AG04450 (cell line): ENCODE measurements at places on chromosomes 2 and 18.

GRCh38 chr2:29154610-29155009, 39.4 kb downstream of the CLIP4 start:
- no peak for DNase-seq

- no peak for DNase-seq
These were observed 1.2 kb downstream of the TLX2 start for GRCh38 chr2:74515271-74515980.

DNA sequence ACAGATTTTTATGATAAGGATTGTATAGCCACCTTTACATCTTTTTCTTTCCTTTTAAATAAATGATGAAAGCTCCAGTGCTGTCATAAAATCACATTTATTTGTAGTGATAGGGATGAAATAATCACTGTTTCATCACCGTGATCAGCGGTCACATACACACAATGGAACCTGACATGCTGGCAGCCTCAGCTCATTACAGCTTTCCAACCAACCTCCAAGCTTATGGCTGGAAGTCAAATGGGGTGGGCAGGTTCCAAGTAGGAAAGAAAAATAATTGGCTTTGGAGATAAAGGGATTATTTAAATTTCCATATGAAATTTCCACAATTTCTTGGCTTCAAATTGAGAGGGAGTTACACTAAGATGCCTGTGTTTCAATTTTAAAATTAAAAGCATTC, 251.3 kb downstream of the PLCL1 start:
- no peak for DNase-seq

DNA sequence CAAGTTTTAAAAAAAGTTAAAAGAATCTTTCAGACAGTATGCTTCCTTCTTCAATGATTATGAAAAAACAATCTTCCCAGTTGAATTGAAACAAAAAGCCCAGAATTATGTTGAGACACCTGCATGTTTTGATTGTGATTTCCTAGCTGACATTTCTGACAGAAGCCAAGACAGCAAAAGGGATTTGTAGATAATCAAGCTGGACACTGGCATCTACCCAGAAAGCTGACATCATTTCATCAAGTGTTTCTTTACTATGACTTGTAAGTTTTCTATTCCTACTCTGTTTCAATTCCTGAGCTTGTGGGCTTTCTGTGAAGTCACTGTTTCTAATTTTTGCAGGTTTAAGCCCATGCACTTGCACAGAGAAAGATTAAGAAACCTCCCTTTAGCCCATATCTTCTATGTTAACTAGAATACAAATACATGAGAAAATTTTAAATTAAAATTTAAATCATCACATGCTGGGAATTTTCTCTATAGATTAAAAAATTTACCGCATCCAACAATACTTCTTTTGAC, 82.9 kb upstream of the CCDC85A start:
- DNase-seq = no peak

DNA sequence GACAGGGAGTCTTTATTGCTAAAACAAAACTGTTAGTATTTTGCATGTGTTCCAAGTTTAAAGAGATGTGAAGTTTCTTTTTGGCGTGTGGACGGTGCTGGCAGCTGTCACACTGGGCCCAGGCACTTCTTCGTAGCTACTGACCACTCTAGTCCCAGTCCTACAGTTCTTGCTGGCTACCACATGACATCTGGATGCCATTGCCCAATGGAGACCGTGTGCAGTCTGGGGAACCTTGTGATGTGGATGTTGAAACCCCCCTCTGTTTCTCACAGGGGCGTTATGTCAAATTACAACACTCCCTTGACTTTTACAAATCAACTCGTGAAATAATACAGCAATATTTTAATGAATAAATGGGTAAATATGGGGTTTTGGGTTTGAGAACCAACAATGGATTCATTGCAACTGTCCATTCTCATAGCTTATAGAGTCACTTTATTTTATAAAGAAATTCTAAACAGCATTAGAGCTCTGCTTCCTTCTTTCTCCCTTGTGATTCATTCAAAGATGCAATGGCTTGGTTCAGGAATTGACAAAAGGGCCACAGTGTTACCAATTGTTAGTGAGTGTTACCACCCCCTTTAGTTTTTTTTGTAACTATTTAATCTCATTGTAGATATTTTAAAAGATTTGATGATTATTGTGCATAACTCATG, 1.2 kb downstream of the GPD2 start:
- no peak for DNase-seq

DNA sequence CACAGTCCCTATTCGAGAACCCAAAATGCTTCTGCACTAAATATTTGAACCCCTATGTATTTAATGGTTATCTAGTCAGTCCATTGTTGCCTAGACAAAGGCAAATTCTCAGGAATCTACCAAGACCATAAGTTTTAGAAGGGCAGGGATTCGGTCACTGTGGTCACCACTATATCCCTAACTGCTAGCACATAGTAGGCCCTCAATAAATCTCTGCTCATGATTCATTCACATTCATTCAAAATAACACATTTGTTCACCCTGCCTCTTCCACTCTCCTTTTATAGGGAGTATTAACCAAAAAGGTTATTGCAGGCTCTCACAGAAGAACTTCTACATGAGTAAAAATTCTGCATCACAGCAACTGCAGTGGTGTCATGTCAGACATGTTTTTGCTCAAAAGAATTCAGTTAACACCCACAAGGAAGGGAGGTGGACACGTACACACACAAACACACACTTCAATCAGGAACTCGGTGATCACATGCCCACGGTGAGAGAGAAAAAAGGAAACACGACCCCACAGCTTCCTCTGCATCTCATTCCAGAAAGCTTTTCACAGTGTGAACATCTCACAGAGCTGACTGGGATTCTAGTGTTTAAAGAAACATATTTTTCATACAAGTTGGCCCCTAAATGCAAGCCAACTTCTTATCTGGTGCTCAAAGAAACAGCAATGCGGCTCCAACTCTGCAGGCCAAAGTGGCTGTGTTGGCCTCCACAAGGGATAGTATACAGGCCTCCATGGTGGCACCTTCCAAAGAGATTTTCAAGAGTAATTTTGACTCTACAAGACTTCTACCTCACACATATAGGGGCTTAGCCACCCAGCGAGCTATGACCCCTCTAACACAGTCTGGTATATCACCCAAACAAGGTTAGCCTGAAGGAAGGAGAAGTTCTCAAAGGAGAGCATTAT, 98.0 kb downstream of the ANKRD44 start:
- DNase-seq = no peak

GRCh38 chr2:213723041-213723560, 438.8 kb downstream of the SPAG16 start:
- DNase-seq = no peak

- no peak for DNase-seq
These were observed 86.7 kb downstream of the VIT start for GRCh38 chr2:36783246-36783645.

DNA sequence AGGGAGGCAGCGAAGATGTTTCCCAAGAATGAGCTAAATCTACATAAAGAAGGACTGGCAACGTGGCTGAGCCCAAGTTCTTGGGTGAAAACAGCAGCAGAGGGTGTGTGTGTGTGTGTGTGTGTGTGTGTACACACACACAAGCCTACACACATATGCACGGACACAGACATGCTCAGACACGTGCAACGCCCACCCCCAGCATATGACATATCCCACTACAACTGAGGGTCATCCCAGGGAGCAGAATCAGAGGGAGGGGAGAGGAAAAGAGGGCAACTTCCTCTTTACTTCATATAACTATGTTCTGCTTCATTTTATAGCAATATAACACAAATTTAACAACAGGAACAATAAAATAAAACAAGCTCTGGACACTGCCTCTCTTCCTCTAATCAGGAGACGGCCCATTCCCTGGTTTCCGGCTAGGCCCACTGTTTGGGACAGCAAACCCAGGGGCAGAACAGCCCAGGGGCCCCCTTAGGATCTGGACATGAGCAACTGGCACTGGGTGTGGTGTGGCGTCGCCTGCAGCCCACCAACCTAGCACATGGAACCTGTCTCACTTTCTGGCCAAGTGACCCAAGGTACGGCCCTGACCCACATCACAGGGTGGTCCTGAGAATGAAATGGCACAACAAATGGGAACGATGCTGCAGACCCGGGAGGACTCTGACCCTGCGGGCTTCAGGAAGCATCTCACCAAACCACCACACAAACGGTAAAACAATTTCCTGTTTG, 25.0 kb downstream of the FAM178B start:
- no peak for DNase-seq

DNA sequence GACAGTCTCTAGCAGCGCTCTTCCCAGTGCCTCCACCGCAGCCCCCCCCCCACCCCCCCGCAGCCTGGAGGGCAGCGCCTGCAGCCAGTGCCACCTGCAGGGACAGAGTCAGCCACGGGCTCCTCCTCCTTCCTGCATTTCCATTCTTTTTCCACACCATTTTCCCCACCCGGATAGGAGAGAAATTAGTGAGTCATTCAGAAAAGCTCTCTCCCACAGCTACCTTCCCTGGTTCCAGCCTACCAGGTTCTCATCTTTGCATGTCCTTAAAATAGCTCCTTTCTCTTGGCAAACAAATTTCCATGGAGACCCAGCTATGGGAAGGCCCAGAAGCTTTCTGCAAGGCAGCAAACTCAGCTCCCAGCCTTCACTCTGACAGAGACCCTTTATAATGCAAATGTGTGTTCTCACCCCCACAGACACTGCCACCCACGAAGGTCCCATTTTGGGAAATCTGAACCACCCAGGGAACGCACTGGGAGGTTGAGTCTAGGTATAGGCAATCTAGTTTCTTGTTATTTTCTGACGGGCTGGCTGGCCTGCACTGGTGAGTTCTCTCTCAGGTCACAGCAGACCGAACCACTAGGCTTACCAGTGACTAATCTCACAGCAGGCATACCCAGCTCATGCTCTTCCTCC, 41.8 kb upstream of the ATG16L1 start:
- no peak for DNase-seq

DNA sequence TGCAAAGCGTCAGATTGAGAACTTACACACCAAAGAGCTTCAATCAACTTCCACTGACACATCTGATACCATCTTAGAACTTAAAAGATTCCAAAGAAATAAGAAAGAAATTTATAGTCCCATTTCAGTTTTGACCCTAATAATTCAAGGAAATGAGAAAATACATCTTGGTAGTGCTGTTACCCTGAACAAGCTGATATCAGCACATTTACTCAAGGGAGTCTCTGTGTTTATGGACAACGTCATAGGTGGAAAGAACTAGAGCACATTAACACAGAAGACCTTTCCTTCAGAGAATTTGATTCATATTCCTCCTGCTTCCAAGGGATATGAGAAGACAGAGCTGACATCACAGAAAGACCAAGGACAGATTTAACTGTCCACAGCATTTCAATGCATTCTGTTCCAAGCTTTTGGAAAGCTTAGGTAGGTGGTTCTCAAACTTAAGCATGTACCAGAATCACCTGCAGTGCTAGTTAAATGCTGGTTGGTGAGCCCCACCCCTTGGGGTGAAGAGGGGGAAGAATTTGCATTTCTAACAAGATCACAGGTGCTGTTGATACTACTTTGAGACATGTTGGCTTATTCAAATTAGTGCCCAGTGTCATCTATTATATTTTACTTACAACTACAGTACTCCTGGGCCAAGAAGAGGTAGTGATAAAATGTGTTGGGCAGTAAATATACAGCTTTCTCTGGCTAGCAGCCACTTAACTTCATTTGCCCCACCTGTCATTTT, 59.8 kb downstream of the LDAH start:
- no peak for DNase-seq

- DNase-seq = no peak
These were observed 73.3 kb upstream of the FSIP2 start for GRCh38 chr2:185665251-185665814.

DNA sequence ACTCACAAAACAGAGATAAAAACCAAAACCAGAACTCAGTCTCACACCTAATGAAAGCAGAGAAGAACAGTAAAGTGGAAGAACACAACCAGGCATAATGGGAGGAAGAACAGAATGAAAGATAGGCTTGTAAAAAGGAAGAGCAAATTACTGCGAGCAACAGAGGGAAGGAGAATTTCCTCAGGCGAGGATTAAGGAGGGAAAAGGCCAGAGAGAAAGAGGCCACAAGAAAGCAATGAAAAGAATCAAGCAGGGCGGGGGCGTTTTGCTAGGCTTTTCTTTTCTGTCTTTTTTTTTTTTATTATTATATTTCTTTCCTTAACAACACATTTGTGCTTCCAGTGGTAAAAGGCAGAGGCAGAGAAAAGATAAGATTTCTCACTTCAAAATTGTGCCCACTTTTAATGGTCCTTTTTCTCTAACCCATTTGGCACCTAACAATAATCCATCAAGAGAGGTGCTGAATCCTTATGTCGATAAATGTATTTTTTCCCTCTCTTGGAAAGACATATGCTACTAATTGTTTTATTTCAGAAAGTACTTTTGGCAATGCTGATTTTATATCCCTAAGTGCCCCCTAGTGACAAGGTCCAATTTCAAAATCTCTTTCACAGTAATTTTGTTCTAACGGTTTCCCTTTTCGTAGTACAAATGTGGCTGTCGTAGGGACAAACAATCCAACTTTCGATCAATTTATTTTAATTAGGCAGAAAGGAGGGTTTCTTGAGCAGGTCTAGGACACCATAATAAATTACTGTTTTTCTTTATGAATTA, 138.7 kb upstream of the AQP4 start:
- DNase-seq = no peak

- no peak for DNase-seq
These were observed 1.6 kb upstream of the PDCL3 start for GRCh38 chr2:100561191-100561590.

GRCh38 chr2:205780645-205781044, 98.3 kb downstream of the NRP2 start:
- DNase-seq = no peak

DNA sequence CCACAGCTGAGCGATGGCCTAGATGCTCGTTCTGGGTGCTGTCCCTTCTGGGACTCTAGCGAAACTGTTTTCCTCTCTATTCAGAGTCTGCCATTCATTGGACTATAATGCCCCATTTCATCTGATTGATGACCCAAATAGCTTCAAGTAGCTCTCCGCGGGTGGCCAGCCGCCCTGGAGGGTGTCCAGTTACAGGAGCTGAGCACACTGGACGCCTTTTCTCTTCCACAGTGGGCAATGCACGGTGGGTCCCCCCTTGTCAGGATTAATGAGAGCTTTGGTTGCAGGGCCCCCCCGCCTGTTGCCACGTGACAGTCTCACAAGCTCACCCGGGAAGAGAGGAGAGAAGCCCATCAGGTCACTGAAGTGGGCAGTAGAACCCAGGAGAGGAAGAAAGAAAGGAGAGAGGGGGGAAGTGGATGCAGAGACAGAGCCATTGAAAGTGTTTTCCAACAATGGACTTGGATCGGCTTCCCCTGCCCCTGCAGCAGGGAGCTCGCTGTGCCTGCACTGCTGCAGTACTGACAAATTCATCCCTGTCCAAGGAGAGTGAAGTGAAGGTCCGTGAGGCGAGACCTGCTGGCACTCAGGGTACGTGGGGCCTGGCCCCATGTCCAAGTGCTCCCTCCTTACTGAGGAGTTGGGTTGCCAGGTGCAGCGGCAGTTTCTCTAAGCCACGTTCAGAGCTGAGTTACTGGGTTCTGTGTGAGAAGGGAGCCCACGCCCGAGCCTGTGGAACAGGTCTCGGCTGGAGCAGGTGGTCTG, 44.8 kb downstream of the DIPK1C start:
- DNase-seq = no peak

DNA sequence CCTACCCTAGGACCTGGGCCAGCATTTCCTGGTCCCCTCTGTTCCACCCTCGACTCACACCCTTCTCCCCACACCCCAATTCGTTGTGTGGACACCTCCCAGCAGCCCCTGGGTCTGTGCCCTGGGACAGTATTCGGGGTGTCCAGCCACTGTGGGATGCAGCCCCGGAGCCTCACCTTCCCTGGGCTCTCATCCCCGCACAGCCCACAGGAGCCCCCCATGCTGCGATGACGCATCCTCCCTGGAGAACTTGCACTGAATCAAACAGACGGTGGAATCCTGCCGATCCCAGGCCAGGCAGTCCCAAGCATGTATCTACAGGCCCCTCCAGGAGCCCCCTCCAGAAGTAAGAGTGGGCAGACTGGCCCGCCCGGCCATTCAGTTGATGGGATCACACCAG, 9.7 kb downstream of the ITM2C start:
- DNase-seq = no peak
